Neural progenitor cell (in vitro differentiated cells): ENCODE measurements at places on chromosomes 6 and 20.

- DNase-seq, result peak; percentile 69
- no peak overlapping the region for H3K27ac ChIP-seq
- H3K27me3 ChIP-seq, result no peaks in the 10 kb centered on the region
Observed at GRCh38 chr20:34522969-34523871, 7.0 kb downstream of the DYNLRB1 start.

DNA sequence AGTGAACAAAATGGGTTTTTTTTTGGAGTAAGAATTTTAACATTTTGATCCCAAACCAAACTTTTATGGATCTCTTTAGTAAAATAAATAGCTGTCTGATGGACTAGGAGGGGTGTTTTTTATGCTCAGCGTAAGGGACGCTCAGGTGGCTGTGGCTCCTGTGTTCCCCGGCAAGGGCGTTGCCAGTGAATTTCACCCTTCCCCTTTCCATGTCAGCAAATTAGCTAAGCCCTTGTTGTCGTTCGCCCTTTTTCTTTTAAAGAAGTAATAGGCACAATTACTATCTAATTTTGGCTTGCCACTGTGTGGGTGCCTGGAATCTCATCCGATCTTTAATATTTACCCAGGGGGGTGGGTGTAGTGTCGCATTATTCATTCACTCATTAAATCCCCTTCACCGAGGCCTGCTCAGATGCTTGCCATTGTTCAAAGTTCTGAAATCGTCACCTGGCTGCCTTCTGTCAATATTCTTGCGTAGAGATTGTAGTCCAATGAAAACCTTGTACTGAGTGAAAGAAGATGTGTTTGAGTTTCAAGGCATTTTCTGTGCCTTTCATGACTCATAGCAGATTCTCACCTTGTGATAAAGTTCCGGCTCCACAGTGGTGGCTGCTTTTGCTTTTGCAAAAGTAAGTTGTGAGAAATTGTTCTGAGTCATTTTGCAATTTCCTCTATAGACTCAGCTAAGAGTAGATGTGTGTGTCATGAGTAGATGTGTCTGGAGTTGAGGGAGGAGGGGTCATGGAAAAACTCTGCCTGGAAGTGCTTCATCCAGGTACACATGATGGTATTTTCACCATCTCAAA is 40.0 kb upstream of the CLDN20 start:
- H3K36me3 ChIP-seq, result no peaks in the 10 kb centered on the region
- peaks cover 39% of the 10 kb centered on the region for H3K4me1 ChIP-seq
- H3K27ac ChIP-seq, result no peak overlapping the region
- DNase-seq, result no peak

GRCh38 chr6:56199956-56200355 is 47.4 kb downstream of the COL21A1 start:
- no peaks in the 10 kb centered on the region for H3K27me3 ChIP-seq
- H3K27ac ChIP-seq, result no peak overlapping the region
- H3K4me3 ChIP-seq, result no peak overlapping the region
- no peaks in the 10 kb centered on the region for H3K4me1 ChIP-seq
- H3K36me3 ChIP-seq, result no peaks in the 10 kb centered on the region

- H3K36me3 ChIP-seq, result no peaks in the 10 kb centered on the region
- H3K27me3 ChIP-seq, result no peaks in the 10 kb centered on the region
- peak overlapping the region; percentile 92 for H3K27ac ChIP-seq
Observed at GRCh38 chr20:326645-327185, 1.4 kb downstream of the SOX12 start.

- H3K36me3 ChIP-seq, result no peaks in the 10 kb centered on the region
- H3K4me1 ChIP-seq, result no peaks in the 10 kb centered on the region
- no peak overlapping the region for H3K4me3 ChIP-seq
- no peaks in the 10 kb centered on the region for H3K27me3 ChIP-seq
- H3K27ac ChIP-seq, result no peak overlapping the region
Observed at GRCh38 chr6:4107873-4108272, 27.5 kb downstream of the ECI2 start.

GRCh38 chr6:160215232-160215631 is 43.4 kb downstream of the SLC22A2 start:
- H3K4me1 ChIP-seq, result no peaks in the 10 kb centered on the region
- H3K4me3 ChIP-seq, result no peak overlapping the region
- H3K27me3 ChIP-seq, result no peaks in the 10 kb centered on the region
- no peak overlapping the region for H3K27ac ChIP-seq
- no peak for DNase-seq

DNA sequence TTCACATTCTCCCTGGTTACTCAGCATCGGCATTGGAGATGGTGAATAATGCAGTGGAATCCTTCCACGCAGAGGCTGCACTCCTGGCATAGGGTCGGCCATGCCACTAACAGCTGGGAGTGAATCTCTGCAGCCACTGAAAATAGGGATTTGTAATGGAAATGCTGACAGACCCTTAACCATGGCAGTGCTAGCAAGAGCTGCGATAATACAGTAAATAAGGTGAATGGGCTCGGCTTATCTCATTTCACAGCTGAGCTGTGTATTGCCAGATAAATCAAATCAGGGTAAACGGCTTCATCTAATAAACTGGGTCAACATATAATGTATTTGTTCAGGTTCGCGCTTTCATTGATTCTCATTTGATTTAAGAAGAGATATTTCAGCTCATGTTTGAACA is 156.8 kb downstream of the SLC35B3 start:
- no peaks in the 10 kb centered on the region for H3K27me3 ChIP-seq
- H3K4me1 ChIP-seq, result peaks cover 10% of the 10 kb centered on the region
- H3K4me3 ChIP-seq, result no peak overlapping the region
- H3K27ac ChIP-seq, result no peak overlapping the region

- no peak for DNase-seq
- no peaks in the 10 kb centered on the region for H3K27me3 ChIP-seq
- H3K4me3 ChIP-seq, result no peak overlapping the region
- H3K27ac ChIP-seq, result no peak overlapping the region
- H3K36me3 ChIP-seq, result peaks cover 2% of the 10 kb centered on the region
Observed at GRCh38 chr6:18215436-18215835, 48.9 kb downstream of the DEK start.
